ENCODE measurements at places on chromosomes 12 and 14.

GRCh38 chr14:60508707-60509437, at the start of gene SIX6:
SIX6 (plus strand) TSS chr14:60509146; CDS start chr14:60509399, 253 bp downstream.
- no peak for DNase-seq

DNA sequence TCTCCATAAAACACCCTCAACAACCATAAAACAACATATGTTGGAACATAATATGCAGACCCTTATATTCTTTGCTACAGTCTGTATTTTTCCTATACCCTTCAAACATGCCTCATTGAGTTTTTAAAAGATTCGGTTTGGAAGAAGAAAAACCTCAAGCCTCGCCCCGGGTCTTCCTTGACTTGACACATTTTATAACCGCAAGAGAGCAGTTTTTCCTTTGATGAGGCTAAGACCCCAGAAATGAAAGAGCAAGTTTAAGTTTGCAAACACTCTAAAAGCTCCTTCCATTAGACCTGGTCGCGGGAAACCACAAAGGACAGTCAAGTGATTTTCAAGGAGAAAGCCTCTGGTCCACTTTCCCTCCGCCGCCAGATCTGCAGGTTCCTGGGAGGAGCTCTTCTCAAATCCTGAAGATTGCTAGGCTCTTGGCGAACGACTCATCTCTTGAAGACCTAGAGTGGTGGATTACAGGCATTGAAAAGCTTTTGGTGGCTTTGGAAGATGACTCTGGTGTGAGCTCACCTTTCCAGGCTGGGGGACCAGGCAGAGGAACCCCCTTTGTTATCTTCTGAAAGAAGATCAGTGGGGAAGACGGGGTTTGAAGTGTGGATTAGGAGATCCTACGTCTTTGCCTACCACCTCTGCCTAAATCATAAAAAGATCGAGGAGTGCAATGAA, at the start of gene ASCL4:
Gene ASCL4, plus strand, starts transcription at position 356 of the 681 bp plus-strand sequence. CDS start 515 bp downstream, outside the sequence.
- no peak for DNase-seq

GRCh38 chr12:86613311-86613710, 357.1 kb upstream of the MGAT4C start:
- no peak for DNase-seq

GRCh38 chr12:2417481-2418160, 364.8 kb downstream of the CACNA1C start:
- DNase-seq: no peak

GRCh38 chr12:65655074-65655493, 169.2 kb upstream of the HMGA2 start:
- no peak for DNase-seq

- DNase-seq: no peak
Observed at GRCh38 chr12:65311260-65311659, 32.8 kb downstream of the MSRB3 start.

DNA sequence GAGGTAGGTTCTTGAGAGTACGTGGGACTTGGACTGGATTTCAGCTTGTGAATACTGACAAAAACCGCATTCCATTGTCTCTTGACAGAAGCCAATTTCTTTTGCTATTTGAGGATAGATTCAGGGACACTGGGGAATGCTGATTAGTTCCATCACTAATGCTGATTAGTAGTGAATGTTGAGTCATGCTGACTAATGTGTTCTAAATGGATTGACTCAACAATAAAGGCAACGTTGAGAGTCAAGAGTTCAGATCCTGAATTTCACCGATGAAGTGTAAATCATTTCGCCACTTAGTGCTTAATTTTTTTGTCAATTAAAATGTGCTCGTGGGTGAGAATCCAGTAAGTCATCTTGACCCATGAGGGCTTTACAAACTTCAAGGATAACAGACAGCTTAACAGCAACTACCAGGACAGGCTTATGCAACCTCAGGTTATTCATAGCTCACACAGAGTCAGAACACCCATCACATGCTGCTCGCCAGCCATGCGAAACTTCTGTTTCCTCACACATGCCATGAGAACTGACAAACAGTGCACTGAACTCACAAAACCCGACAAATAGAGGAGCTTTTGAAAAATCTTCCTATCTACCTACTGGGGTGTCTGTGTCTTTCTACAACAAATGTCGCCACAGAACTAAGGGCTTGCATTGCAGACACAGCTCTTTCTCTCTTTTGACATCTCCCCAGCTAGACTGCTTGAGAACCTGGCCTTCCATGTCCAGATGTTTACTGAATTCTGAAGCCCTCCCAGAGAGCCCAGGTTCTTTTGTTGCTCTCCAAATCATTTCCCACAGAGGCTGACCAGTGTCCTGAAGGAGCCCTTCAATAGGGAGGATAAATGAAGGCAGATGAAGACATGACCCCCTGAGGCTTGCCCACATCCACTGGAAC, 316.4 kb downstream of the ZFP36L1 start:
- DNase-seq: no peak

DNA sequence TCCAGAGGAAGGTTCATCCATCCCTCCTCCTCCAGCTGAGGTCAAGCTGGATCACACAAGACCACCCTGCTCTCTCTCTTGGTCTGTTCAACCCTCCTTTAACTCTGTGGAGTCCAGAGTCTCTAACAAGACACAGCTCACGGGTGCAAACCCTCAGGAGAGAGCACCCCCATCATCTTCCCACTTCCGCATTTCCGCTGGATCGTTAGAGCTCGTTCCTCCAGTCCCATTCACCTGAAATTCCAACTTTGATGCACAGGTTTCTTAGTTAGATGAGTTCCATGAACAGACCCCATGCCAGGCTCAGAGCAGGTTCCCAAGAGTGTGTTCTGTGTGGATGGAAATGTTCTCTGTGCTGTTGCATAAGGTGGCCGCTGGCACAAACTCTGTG, 44.5 kb upstream of the P2RX7 start:
- no peak for DNase-seq

DNA sequence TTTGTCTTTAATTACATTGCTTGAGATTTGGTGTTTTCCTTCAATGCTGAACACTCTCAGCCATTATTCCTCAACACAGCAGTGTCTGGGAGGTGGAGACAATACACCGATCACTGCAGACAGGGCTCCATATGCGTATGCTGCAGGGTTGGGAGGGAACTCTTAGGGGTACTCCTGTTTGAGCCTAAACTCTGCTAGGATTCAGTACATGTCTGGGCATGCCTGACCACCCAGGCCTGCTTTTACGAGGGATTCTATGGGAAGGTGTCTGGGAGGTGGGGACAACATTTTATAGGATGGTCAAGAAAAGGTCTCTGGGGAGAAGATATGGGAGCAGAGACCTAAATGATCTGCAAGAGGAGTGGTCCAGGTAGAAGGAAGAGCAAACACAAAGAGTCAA, 34.3 kb downstream of the DHRS2 start:
- no peak for DNase-seq

DNA sequence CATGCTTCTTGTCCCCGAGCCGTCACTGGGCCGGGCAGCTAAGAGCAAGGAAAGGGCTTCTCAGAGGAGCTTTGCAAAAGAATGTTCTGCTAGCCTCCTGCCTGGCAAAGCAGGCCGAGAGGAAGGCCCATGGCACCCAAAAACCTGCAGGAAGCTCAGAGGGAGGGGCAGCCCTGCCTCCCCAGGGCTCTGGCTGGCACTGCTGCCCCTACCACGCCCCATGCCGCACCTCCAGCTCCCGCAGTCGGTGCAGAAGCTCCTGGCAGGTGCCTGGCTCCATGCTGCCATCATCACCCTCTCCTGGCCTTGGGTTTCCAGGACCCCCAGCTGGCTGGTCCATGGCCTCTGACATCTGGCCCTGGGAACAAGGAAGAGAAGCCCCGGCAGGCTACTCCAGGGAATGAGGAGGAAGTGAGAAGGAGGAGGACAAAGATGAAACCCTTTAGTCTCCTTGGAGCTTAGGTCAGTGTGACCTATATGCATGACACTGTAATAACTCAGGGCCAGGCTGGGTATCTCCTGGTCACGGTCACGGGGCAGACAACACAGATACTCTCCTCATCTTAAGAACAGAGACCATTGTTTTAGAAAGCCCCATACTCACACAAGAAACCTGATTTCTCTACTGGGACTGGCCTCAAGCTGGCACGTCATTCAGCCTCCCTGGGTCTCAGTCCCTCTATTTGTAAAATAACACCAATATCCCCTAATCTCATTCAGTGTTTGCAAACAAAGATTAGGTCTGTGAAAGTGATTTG, 24.3 kb downstream of the NCKAP5L start:
- DNase-seq: no peak

GRCh38 chr12:66119870-66120241, 10.7 kb downstream of the LLPH start:
- no peak for DNase-seq

DNA sequence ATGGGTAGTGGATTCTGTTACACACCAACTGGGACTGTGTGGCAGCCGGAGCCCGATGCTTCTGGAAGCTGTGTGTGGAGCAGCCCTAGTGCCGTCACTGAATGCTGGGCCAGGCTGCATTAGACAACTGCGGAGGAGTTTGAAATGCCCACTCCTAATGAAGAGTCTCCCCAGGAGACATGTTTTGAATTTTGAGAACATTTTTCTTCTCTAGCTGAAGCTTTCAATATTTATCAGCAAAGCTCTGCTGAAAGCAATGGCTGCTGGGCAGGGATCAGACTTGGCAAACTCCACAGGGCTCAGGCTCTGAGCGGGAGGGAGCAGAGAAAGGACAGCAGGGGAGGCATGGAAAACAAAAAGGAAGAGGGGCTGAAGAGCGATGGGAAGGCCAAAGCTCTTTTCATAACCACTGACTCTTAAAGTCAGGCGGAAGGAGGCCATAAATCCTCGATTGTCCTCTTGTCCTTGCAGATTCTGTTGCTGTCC, 189.1 kb downstream of the MON2 start:
- no peak for DNase-seq

DNA sequence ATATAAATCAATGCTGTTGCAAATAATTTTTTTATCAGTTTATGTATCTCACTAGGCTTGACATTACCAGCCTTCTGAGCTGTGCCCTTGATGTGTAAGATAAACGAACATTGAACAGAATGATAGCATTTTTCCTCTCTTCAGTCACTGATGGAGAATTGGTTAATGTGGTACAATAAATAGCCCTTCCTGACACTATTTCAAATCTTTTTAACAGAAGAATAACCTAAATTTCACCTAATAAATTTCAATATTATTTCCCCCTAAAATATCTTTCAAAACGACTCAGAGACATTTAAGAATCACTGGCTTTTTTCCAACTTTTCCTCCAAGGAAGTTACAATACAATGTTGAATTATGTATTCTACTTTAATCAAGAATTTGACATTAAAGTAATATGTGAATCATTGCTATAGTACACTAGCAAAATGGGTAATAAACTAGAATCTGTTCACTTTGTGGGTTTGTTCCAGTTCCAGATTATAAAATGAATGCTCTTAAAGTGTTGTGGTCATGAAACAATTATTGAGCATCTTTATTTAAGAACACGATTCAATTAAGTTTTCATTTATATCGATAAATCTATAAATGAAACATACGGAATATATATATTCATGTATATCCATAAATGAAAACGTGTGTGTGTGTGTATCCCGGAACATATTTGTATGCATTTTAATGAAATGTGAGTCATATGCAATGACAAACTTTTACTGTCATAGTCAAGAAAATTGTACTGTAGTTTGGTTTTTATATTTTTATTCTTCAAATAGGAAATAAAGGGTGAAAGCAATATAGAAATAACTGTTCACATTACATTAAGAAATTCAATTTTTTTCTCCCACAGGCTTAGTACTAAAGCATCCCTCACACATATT, 2.5 kb upstream of the ATP2B1 start:
- no peak for DNase-seq

GRCh38 chr12:88339254-88339949, 197.3 kb downstream of the TMTC3 start:
- DNase-seq: no peak

GRCh38 chr12:47650469-47650868, 55.4 kb downstream of the RPAP3 start:
- no peak for DNase-seq

- DNase-seq: no peak
Observed at GRCh38 chr14:105138551-105139111, 29.9 kb downstream of the JAG2 start.

DNA sequence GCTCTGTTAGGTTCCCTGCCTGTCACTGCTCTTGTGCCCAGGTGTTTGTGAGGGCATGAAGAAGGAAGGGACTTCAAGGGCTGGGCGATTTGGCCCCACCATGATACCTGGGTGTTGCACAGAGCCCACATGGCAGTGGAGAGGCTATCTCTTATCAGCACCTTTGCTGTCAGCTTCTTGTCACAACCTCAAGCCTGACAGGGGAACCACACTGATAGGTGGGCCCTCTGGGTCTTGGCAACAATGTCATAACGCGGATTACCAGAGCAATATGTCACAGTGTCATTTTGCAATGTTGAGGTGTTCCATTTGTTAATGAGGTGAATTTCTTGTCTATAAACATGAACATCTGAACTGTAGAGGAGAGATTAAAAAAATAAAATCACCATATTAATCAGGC, 22.9 kb upstream of the CACNA1C start:
- DNase-seq: no peak

DNA sequence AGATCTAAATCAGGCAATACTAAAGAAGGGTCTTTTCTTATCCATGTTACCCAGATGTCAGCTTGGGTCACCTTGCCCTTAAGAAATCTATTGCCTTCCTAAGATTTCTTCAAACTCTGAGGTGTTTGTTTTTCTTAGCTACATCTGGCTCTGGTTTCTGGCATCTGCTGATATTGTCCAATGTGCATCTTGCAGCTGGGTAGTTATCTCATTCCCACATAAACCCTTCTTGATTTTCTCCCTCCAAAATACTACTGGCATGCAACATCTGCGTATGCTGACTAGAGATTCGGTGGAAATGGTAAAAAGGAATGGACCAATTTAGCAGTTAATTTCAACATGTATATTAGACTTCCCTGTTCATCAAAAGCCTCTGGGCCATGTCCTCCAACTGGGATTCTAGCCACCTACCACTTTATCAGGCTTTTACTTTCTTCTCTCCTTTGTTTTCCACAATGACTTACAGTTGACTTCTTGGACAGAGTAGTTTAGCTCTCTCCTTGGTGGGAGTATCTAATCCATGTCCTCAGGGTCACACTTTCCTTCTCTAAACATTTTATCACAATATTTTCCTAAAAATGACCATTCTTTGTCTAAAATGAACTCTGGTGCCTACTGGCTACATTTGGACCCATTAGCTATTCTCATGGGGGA, 324.8 kb upstream of the FAR2 start:
- DNase-seq: no peak

GRCh38 chr14:79534703-79535353, 676.5 kb downstream of the DIO2 start:
- no peak for DNase-seq

- no peak for DNase-seq
Observed at GRCh38 chr12:120662879-120663278, 22.5 kb downstream of the CABP1 start.

- DNase-seq: no peak
Observed at GRCh38 chr12:122837306-122838265, 2.3 kb downstream of the HIP1R start.

- no peak for DNase-seq
Observed at GRCh38 chr12:197911-198695, 15.9 kb downstream of the SLC6A12 start.
